ENCODE measurements at places on chromosomes 12 and 14.

DNA sequence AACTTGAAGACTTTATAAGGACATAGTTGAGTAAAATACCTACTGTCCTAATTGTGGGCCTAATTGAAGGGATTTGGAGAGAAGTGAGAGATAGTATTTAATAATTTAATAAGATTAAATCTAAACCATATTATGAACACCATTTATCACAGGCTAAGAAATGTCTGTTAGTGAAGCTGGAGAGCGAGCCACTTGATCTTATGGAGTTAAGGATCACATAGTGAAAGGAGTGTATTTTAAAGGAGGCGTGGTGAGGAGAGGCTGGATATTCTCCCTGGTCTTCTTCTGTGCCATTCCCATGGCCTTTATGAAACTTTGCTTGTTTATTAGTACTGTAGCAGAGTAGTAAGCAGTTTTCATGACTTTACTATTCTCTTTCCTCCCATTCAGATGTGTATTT, 172.4 kb downstream of the TRHDE start:
- DNase-seq = no peak

DNA sequence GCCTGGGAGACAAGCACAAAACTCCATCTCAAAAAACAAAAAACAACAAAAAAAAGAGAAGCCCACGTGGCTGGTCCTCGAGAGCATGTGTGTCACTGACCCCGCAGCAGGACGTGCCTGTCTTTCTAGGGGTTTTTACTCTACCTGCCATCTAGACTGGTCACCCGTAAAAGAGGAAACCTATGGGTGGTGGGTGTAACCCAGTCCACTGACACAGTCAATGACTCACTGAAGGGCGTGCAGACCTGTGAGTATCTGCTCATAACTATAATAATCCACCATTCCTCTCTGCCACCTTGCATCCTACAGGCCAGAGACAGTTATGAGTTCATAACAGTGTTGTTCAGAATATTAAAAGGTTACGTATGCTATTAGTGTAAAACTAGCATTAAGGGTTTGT, 4.6 kb downstream of the GOLGA3 start:
- no peak for DNase-seq

GRCh38 chr12:132833341-132833740, 4.7 kb upstream of the GOLGA3 start:
- no peak for DNase-seq

GRCh38 chr14:58914279-58914855, 274.1 kb upstream of the DAAM1 start:
- DNase-seq = no peak

- DNase-seq = no peak
Observed at GRCh38 chr14:99907761-99908652, 114.8 kb downstream of the EML1 start.

DNA sequence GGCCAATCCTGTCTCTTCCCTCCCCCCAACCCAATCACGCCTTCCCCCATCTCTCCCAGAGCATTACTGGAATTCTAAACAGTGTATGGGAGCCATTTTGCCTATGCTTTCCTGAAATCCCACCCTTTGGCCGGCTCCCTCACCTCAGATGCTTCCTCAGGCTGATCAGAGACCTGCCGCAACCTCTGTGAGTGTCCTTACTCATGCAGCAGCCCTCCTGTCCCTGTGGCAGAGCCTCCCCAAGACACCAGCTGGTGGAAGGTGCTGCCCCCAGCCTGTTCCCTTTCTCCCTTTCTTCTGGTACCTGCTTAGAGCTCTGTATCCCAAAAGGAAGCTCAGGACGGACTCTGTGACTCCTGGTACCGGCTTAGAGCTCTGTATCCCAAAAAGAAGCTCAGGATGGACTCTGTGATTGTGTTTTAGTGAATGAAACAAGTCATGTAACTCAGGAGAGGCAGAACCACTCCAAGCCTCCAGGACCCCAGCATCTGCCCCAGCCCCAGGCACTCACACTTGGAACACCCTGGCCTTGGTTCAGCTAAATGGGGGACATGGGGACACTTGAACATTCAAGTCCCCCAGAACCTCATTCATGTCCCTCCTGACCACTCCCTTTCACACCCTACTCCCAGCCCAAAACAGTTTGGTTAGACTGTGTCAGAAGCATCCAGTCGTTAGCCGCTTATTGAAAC, 29.3 kb upstream of the RIN3 start:
- no peak for DNase-seq

DNA sequence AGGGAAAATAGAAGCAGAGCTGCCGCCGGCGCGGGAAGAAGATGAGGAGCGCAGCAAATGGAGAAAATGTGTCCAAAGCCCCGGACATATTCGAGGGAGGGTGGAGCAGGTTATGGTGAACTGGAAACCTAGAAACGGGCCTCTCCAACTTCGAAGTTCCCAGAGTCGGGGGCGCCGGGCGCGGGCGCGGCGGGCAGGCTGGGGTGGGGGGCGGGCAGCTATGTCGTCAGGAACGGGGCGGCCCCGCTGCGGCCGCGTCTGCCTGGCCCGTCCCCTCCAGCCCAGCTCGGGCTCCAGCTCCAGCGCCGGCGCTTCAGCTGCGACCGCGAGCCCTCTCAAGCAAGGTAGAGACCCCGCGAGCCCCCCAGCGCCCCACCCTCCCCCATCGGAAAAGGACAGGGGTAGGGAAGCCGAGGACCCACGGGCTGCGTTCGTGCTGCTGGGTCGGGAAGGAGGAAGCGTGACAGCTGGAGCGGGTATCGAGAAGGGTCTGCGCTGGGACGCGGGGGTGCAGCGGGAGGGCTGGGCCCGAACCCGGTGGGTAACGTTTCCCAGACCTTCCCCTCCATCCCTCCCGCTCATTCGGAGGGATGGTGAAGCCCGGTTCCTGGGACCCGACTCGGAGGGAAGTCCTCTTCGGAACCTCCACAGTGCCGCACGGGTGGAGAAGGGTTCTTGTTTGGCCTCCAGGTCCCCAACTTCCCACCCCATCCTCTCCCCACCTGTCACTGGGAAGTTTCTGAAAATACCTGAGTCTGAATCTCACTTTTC, 1.0 kb downstream of the DGKA start:
- DNase-seq = no peak

DNA sequence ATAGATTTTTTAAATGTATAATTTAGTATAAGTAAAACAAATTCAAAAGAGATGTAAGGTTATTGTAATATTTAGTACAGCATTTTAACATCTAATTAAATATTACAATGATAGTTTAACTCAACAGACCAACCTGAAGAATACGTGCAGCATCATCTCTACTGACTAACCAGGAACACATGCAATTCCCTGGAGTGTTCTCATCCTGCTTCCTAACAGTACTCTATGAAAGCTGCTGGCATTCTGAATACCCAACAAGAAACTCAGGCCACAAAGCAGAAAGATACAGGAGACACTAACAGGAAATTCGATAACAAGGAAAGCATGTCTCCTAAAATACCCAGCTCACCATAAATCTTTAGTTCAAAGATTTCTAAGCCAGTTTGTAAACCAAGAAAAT, 58.3 kb downstream of the CEP83 start:
- no peak for DNase-seq

GRCh38 chr12:33439587-33440011, at the start of gene SYT10:
SYT10 (minus strand) TSS chr12:33439819; CDS start chr12:33439522, 297 bp downstream.
- DNase-seq = no peak

DNA sequence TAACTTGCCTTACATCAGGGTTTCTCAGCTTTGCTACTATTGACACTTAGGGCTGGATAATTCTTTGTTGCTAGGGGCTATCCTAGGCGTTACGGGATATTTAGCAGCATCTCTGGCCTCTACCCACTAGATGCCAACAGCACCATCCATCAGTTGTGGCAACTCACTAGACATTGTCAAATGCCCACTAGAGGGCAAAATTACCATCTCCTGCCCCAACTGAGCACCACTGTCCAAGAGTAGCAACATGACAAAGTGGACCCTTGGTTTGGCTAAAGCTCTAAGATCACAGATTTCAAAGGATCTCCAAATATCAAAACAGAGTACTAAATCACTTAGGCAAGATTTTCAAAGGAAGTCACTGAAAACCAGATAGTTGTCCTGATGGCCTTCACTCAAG, 251.7 kb upstream of the TBX3 start:
- no peak for DNase-seq

DNA sequence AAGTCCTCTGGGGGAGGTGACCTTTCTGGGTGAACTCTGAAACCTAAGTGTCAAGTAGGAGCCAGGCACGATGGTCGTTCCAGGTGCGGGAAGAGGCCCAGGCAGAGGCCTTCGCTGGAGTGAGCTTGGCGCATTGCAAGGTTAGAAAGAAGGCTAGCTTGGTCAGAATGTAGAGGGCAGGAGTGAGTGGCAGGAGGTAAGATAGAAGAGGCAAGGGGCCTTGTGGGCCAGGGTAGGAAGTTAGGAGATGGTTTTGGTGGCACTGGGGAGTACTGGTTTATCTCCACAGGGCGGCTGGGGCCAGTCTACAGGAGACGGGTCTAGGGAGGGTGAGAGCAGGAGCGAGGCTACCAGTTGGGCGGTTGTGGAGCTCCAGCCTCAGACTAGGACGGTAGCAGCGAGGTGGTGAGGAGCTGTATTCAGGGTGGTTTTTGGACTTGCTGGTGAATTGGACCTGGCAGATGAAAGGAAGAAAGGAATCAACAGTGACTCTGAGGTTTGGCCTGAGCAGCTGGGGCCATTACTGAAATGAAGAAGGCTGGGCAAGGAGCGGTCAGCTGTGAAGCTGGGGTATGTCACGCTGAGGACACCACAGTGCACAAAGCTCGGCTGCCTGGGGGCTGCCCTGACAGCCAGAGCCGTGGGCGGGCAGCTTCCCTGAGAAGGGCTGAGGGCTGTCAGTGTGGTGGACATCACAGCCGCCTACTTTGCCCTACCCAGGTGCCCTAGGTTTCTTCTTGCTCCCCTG, 9.0 kb downstream of the MLXIP start:
- no peak for DNase-seq

GRCh38 chr14:76537906-76538647, 162.1 kb downstream of the ESRRB start:
- DNase-seq = no peak

GRCh38 chr14:78455896-78456435, 285.8 kb downstream of the NRXN3 start:
- DNase-seq = no peak

GRCh38 chr12:19759227-19759626, 319.9 kb downstream of the AEBP2 start:
- no peak for DNase-seq

DNA sequence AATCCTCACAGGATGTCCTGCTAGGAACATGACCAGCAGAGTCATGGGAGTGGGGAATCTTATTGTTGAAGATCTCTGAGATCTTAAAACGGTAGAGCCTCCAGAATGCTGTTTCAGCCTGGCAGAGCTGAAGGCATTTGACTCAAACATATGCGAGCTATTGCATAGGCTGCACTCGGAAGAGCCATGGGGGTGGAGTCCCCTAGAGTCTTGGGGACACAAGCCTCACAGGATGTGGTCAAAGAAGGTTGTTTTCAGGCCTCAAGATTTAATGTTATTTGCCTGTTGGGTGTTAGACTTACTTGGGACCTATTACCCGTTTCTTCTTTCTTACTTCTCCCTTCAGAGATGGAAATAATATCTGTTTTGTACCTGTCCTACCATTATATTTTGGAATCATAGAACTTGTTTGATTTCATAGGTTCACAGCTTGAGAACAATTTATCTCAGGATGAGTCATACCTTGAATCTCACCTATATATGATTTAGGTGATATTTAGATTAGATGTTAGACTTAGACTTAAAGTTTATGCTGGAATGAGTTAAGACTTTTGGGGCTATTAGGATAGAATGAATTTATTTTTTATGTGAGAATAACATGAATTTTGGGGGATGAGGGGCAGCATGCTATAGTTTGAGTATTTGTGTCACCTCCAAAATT, 172.2 kb upstream of the ATP2B1 start:
- peak; percentile 34 for DNase-seq

- DNase-seq = no peak
Observed at GRCh38 chr12:111409780-111410430, 4.2 kb downstream of the SH2B3 start.

- DNase-seq = no peak
Observed at GRCh38 chr14:65581799-65582198, 169.3 kb downstream of the FUT8 start.

DNA sequence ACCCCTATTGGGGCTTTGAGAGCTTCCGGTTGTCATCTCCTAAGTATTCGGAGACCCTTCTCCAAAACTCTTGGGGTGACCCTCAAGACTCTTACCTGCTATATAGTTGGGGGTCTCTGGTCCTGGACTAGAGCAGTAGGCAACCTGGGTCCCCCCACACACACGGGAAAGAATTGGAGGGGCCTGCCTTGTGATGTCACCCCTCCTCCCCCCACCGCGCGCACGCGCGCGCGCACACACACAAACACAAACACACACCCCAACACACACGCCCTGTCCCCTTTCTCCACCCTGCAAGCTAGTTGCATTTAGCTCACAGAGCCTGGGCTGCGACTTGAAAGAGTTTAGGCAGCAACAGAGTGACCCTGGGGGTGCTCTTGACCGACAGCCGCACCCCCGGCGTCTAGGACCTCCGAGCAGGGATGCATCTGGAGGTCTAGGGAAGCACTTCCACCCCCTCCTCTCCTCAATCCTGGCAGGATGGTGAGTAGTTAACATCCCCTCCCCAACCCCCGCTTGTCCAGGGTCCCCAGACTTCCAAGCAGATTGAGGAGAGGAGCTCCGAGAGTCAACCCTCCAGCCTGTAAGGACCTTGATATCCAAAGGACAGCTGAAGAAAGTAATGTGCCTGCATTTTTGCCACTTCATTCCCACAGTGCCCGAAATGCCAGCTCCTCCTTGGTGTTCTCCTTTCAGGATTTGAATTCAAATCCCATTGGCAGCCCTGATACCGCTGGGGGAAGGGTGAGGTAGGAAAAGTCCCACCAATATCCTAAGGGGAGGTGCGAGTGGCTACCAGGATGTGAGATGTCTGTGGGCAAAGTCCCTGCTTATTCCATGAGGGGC, 1.4 kb upstream of the DNAJC14 start:
- DNase-seq = peak; percentile 31

GRCh38 chr14:99038431-99038820, 233.6 kb downstream of the BCL11B start:
- DNase-seq = no peak

GRCh38 chr12:28017126-28017872, 44.8 kb upstream of the PTHLH start:
- DNase-seq = no peak

- DNase-seq = no peak
Observed at GRCh38 chr14:78240567-78240966, 70.4 kb downstream of the NRXN3 start.

GRCh38 chr12:117063162-117063911, 35.9 kb downstream of the TESC start:
- peak; percentile 52 for DNase-seq

DNA sequence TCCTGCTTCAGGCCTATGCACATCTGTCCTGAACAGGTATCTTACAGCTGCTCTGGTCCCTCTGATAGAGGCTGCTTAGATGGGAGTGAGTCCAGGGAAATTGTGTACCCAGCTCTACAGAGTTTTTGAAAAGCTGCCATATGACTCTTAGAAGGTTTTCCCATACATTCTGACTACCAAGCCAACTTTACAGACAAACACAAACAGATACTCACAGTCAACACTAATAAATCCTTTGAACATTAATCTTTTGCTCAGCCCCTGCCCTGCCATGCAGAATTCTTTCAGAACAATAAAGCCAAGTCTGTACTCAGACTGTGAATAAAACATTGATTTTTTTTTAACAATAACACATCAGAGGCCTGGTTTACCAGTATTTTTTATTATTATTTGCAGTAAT, 21.4 kb upstream of the RASSF8 start:
- no peak for DNase-seq
